Stimulated activated CD4-positive, alpha-beta T cell treated with anti-CD3 and anti-CD28 coated beads, Interleukin-4, amount 100 ng/mL, for 4 hours (primary cell): ENCODE measurements at places on chromosomes 3 and 15.

GRCh38 chr3:128337305-128337704 lies 129.4 kb downstream of the DNAJB8 start:
- no peak for DNase-seq

DNA sequence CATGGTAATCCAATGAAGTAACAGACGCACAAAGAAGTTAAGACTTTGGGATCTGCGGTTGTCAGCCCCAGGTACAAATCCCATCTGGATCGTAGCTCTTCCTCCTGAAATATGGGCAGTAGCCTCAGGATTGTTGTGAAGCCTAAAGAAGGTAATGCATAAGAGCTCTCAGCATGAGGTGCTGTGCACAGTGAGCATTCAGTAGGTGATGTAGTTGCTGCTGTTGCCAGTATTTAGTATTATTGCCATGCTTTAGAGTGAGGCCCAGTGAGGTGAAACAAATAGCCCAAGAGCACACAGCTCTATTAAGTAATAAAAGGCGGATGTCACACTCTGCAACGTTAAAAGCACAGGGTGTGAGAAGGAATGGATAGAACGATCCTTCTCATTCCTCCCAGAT lies 225.7 kb downstream of the GABRG3 start:
- DNase-seq: no peak

GRCh38 chr3:169861871-169862270 lies 7.9 kb downstream of the LRRC31 start:
- no peak for DNase-seq

GRCh38 chr3:121436074-121436473 lies 109.7 kb downstream of the POLQ start:
- DNase-seq: no peak

DNA sequence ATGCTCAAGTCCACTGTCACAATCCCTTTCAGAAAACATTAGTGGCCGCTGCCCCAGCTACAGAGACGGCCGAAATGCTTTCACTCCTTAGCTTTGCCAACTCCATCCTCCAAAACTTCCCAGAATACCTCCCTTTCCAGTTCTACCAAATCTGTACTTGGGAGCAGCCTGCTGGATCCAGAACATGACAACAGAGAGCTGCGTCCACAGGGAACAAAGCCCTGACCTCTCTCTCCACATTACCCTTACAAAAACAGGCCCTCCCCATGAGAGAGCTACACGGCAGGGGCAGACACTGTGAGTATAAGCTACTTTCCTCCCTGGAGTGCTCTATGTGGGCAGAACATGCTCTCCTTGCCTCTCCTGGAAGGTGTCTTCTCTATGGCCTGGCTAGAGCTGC lies 6.3 kb downstream of the RBM15B start:
- DNase-seq: no peak
